Fibroblast of skin of left quadriceps (primary cell): ENCODE measurements at places on chromosomes 2 and 18.

DNA sequence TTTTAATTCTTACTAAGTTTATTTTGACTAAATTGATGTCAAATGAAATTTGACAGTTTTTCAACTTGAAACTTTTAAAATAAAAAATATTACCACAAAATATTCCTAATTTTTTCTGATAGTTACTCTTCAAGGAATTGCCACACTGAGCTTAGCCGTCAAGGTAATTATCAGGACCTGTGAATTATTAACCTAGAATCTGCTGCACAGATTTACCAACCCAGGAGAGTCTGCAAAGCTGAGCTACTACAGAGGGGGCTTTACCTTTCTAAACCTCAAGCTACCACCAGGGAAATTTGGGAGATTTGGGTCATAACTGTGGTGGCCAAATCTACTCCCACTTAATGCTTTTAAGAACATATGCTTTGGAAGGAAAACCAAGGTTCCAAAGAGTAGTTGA, 324.6 kb downstream of the CCDC178 start:
- DNase-seq, result no peak

- no peak for DNase-seq
Measured at GRCh38 chr2:239770246-239770639, 254.9 kb downstream of the NDUFA10 start.

- DNase-seq, result no peak
Measured at GRCh38 chr18:72161691-72162090, 382.5 kb downstream of the CBLN2 start.

DNA sequence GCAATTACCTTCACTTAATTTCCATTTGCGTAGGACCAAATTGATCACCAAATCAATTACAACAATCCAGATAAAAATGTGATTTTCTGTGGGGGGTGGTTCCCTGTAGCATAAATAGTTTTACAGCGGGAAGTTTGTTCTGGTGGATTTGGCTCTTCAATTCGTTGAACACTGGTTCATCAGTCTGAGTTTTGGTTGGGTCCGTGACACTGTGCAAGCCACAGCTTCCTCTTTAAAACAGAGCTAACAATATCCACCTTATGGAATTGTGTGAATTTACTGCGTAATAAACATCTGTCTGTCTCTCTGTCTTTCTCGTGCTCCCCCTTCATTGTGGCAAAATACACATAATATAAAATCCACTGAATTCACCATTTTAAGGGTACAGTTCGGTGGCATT, 310.8 kb downstream of the TGIF1 start:
- DNase-seq, result no peak

- DNase-seq, result peak; percentile 49
Measured at GRCh38 chr2:142944264-142944663, 66.8 kb downstream of the KYNU start.
